Suppressor macrophage treated with lipopolysaccharide for 1 hour (primary cell): ENCODE measurements at places on chromosomes 5 and 9.

GRCh38 chr5:93519740-93520139 lies 61.3 kb downstream of the NR2F1-AS1 start:
- no peak for DNase-seq

- peak; percentile 22 for DNase-seq
Observed at GRCh38 chr5:138212828-138213160, 329 bp downstream of the CDC23 start.

DNA sequence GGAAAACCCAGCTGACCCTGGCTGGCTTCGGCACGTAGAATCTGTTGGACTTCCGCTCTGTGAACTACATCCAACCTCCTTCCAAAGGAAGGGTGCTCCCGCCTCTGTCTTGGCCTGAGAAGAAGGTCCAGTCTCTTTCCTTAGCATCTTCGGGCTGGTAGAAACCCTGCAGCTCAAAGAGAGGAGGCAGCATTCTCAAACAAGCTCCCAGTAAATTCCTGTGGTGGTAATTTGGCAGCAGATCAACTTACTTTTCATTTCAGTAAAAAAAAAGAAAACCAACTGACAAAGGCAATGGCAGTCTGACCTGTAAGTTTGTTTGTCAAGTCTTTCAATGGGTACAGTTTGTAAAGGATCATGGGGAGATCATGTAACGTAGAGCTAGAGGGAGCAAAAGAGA lies 176.7 kb downstream of the MED10 start:
- DNase-seq, result no peak

DNA sequence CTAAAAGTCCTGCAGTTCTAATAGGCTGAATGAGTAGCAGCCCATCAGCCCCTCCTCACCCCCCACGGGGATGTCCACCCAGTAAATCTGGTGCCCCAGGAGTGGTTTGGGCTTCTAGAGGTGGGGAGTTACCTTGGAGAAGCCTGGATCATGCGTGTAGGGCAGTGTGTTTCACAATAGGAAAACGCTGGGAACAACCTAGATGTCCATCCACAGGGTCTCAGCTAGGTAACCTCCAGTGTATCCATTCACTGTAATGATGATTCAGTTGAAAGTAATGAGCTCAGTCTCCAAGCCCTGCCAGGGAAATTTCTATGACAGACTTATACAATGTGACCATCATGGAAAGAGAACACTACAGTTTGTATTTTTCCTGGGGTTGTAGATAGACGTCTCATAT lies 51.8 kb downstream of the NDST1 start:
- no peak for DNase-seq

DNA sequence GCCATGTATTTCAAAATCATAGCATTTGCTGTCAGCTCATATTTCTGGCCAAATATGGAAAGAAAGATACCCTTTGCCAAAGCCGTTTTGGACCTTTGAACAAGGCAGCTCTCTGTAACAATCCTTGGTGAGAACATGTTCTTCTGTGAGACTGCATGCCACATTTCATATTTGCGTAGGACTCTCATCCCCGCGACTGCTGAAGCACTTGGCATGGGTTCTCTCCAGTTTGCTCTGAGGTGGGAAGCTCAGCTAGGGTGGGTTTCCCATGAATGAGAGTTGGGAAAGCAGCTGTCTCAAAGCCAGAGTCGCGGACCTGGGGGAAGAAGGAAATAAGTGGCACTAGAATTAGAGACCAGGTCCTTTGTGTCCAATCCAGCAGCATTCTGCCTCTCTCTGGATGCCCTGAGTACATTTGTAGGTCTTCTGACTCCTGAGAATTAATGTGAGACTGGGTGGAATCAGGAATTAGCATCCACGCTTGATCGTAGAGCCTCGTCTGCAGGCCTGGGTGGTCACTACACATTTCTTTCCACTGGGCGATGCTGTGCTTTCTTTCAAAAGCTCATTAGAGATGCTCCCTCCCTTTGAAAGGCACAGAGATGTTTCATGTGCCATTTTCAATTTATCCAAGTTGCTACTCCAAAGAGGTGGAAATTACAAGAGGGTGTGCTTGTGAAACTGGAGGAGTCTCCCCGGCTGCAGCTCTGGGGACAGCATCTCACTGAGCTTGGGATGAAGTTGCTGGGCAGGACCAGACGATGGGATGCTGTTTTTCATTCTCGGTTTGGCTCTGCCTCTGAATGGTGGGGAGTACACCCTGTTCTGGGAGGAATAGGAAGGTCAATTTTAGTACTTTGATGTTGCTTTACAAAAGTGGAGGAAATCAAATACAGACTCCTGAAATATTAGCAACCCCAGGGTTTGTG lies 197.2 kb downstream of the GADD45G start:
- no peak for DNase-seq

DNA sequence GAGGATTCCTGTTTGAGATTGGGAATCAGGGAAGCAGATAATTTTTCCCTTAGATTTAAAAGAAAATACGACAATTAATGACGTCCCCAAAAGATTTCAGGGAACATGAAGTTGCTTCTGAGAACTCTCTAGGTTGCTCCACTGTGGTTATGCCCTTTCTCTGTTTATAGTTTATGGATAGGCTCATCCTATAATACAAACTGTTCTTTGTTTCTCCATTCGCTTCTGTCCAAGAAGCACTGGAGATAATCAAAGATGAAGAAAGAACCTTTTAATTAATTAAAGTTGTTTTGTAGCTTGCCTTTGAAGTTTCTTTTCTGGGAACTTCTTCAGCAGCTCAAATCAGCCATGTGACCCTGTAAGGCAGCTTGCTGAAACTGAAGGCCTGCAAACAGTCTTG lies 87.5 kb downstream of the CHSY3 start:
- DNase-seq, result no peak

GRCh38 chr5:6721442-6721841 lies 8.2 kb downstream of the TENT4A start:
- DNase-seq, result no peak

GRCh38 chr5:8650186-8650585 lies 781.2 kb downstream of the MTRR start:
- no peak for DNase-seq

- DNase-seq, result no peak
Observed at GRCh38 chr9:123776708-123777537, 153.0 kb downstream of the DENND1A start.

DNA sequence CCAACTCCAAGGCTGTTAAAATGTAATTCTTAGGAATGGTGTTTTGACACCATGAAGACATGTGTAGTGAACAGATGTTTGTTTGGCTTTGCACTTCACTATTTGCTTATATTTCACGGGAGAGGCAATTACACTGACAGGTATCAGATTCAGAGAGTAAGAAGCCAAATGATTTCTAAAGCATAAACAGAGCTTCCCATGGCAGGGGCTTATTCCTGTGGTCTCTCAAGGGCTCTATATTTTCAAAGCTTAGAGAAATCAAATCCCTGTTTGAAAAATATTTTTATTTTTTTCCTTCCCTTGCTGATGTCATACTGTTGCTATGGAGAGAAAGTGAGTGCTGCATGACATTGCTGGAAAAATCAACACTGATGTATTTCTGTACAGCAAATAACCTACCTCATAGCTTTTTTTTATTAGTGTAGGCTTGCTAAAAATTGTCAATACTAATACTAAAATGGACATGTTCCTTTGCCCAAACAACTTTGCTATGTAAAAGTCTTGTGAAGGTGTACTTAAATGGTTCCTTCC lies 161.4 kb downstream of the GIN1 start:
- no peak for DNase-seq

- no peak for DNase-seq
Observed at GRCh38 chr5:81359108-81359507, 34.8 kb downstream of the ACOT12 start.

GRCh38 chr9:129888293-129889121 lies 53.2 kb downstream of the USP20 start:
- peak; percentile 72 for DNase-seq
